Thymus (tissue), 14 donors: ENCODE measurements at places on chromosomes 2 and 18. TPM values are rescaled to one million over a fixed set of nuclear protein-coding genes. Genes with fewer than 3 reads are reported as not detected.

DNA sequence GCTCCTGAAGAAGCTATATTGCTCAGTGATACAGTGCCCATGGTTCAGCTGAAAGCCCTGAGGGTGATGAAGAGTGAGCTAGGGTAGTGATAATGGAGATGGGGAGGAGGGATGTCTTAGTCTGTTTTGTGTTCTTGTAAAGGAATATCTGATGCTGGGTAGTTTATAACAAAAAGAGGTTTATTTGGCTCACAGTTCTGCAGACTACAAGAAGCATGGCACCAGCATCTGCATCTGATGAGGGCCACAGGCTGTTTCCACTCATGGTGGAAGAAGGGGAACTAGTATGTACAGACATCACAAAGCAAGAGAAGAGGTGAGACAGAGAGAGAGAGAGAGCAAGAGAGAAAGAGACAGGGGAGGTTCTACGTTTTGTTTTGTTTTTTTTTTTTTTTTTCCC is 417.3 kb upstream of the TRIB2 start:
- DNase-seq, result no peak

DNA sequence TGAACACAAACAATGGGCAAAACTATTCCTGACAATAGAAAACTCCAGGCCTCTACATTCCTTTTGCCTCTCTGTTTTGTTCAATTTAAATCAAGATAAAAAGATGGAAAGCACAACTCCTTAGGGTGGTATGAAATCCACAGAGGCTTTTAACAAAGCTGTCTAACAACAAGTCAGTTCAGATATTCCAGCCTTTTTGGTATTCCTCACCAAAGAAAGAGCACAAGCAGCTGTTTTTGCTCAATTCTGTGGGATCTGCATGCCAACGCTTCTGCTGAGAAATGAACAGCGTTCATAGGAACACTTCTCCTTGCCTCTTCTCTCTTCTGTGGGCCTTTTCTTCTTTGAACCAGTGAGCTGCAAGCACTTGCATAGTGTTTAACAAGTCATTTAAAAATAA is 411.6 kb upstream of the TCF4 start:
- DNase-seq, result no peak

GRCh38 chr2:217107480-217107879 is 247.6 kb upstream of the TNP1 start:
- DNase-seq, result no peak

DNA sequence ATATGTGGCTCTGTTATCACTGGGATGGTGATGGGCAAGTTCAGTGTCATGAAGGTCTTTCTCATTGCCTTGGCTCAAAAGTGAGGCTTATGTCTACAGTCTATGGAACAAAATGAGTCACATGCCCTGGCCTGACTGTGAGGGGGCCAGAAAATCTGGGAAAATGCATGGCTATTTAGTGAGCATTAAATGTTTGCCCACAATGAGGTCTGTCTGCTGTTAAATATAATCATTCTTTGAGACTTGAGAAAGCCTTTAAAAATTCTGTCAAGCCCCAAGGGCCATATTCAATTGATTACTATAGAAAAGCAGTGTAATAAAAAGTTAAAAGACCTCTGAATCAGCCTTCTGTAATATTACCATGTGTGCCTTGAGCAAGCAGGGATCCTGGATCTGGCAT is 5.5 kb upstream of the RNF144A start:
- DNase-seq, result no peak

- DNase-seq, result no peak
Observed at GRCh38 chr2:188813857-188814256, 160.3 kb upstream of the COL3A1 start.

DNA sequence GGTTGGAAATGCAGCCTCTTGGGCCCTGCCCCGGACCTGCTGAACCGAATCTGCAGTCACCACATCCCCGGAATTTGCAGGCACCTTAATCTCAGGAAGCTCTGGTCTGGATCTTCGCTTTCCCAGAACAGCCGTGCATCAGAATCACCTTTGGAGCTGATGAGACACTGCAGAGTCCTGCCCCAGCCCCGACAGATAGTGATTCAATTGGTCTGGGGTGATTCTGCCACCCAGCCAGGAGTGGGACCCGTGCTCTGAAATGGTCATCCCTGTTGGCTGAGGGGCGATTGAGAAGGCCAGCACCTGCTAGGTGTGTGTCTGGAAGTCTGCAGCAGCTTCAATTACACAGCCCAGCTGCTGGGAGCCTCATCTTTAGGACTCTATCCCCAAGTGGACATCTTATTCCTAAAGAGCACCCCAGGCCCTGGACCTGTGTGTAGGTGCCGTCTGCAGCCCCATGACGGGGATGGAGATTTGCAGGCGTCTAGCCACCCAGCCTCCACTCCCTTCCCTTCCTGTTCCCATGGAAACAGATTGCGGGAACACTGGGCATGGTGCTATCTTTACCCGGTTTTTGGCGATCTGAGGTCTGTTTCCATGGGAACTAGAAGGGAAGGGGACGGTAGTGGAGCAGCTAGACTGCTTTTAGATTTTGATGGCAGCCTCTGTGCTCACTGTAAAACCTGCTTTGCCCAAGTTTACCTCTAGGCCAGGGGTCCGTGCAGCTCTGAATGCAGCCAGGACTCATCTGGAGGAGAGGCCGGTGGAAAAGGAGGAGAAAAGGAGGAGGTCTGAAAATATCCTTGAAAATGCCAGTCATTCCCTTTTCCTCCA is 156.1 kb downstream of the LDLRAD4 start:
- DNase-seq, result no peak

- no peak for DNase-seq
Observed at GRCh38 chr2:29246383-29247300, 131.4 kb downstream of the CLIP4 start.

- DNase-seq, result no peak
Observed at GRCh38 chr18:44981121-44981520, 300.4 kb downstream of the SETBP1 start.

- no peak for DNase-seq
Observed at GRCh38 chr2:25920786-25921415, 42.6 kb upstream of the ASXL2 start.

GRCh38 chr2:23588508-23589201 is 203.7 kb downstream of the KLHL29 start:
- DNase-seq, result no peak

DNA sequence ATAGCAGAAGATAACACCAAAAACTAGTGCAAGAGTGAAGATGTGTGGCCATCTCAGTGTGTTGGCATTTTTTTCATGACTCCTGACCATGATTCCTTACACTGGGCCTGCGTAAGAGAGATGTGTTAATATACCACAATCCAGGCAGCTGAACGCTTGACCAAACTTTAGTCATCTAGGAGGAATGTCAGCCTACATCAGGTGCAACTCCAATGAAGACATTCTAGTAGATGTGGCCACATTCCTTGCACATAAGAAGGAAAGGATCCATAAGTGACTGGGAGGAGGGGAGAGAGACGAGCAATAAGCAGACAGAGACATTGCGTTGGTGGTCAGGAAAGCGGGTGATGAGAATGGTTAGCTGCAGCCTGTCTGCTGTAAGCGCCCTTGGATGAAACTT is 42.6 kb downstream of the CYRIA start:
- no peak for DNase-seq

DNA sequence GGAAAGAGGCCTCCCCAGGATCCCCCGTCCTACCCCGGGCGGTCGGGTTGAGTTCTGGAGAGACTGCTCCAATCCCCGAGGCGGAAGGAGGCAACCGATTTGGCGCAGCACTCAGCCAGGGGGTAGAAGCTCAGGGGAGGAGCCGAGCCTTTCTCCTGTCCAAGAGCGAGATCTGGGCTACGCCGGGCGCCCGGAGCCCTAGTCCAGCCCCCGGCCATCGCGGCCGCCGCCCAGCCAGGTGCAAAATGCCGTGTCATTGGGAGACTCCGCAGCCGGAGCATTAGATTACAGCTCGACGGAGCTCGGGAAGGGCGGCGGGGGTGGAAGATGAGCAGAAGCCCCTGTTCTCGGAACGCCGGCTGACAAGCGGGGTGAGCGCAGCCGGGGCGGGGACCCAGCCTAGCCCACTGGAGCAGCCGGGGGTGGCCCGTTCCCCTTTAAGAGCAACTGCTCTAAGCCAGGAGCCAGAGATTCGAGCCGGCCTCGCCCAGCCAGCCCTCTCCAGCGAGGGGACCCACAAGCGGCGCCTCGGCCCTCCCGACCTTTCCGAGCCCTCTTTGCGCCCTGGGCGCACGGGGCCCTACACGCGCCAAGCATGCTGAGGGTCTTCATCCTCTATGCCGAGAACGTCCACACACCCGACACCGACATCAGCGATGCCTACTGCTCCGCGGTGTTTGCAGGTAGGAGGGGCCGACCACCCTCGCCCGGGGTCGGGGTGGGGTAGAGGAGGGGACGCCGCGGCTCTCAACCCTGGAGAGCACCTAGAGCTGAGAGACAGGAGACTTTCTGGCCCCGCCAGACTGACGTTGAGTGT is at the start of gene DYSF:
TSS of gene DYSF (plus strand) at position 158 of the 817 bp plus-strand sequence.
- no peak for DNase-seq

GRCh38 chr2:101995804-101996203 is 4.0 kb downstream of the IL1R2 start:
- no peak for DNase-seq

DNA sequence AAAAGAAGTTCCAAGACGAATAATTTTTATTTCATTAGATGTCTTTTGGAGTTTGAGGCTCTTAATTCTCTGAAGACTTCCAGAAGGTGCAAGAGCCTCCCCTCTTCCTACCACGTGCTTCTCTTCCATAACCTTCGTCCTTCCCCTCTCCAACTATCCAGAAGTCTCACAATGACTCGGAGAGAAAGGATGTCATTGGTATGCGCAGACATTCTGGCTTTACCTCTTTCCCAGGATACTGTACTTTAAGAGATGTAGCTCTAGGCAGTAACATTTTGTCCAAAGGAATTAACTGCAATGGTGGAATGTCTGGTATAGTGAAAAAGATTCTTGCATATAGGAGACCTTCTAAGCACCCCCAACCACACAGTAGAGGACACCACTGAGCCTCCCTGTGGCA is 249.0 kb upstream of the OSR1 start:
- no peak for DNase-seq

GRCh38 chr18:23380817-23381216 is 72.3 kb upstream of the RIOK3 start:
- DNase-seq, result no peak

GRCh38 chr18:58793361-58793760 is 71.3 kb upstream of the ZNF532 start:
- DNase-seq, result no peak

DNA sequence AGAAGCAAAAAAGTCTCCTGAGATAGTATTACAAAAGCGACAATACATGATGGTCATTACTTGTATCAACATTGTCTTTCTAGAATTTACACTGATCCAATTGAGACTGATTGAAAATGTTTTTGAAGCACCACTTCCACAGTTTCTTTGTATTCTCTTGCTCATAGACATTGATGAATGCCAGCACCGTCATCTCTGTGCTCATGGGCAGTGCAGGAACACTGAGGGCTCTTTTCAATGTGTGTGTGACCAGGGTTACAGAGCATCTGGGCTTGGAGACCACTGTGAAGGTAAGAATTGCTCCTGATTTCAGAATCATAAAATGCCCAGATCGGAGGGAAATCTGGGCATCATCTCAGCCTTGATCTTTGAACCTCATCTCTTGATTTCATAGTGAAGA is 175.1 kb upstream of the RASGRP3 start:
- no peak for DNase-seq

DNA sequence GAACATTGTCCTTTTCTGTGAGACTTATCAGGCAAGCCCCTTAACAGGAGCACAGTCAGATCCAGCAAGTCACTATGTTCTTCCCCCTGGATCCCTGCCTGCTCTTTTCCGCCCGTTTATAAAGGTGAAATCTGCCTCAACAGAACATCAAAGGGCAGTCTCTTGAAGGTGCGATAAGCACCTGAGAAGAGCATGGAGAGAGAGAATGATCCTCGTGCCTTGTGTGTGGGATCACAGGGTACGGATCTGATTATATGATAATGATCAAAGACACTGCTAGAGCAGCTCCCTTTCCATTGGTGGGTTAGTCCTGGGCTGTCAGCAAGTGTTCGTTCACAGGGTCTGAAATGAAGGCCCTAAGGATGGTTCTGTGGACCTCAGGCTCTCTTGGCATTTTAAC is 106.4 kb downstream of the ZAP70 start:
- DNase-seq, result no peak

DNA sequence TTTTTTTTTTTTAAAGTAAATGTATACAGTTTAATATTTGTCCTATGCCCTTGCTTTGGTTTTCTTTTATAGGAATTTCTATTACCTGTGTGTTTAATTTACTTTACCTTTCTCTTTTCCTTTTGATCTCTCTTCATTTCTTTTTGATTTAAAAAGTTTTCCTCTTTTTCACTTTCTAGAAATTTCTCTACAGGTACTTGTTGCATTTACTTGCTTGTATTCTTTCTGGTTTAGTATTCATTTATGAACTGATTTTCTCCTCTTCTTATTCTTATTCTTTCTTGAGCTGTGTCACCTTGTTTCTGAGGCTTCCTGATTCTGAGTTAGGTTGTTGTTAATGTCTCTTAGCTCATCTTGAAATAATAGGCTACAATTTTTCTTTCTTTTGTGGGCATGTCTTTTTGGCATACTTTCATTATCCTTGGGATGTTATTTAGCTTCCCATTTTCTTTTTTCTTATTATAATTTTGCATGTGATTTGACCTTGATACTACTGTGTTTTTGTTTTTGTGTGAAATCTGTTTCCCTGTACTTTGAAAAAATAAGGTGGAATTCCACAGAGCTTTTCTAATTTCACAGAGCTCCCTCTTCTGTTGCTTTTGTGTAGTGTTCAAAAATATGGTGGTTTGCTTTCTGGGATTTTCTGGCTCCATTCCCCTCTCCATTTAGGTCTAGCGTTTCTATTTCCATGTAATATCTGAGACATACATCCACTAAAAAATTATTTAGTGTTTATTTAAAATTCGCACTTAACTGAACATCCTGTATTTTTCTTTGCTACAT is 25.5 kb upstream of the ALMS1 start:
- DNase-seq, result no peak

DNA sequence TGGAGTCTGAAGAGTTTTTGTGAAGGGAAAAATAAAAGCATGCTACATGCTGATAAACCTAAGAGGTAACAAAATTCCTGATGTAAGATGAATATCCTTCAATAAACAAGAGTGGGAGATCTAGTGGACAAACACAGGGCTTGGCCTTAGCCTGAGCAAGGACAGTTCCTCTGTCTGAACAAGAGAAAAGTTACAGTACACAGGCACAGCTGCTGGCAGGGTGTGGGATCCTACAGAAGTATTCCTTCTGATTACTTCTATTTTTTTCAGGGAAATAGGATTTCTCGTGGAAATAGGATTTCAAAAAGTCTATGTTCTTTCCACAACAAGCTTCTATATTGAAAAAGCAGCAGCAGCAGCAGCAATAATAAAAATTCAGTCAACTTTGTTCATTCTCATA is 54.1 kb downstream of the NBAS start:
- DNase-seq, result no peak

GRCh38 chr2:28842042-28842441 is 28.1 kb downstream of the TRMT61B start:
- DNase-seq, result no peak

TRIM54 gene
- total RNA-seq, result 0.14 TPM

POTEJ gene
- 0.09 TPM for total RNA-seq

C1QL2 gene
- total RNA-seq, result 0.05 TPM

EFHD1 gene
- 0.33 TPM for total RNA-seq

CDKL4 gene
- total RNA-seq, result 0.99 TPM

SERPINB2 gene
- total RNA-seq, result 2.5 TPM

NDUFV2 gene
- 168 TPM for total RNA-seq

CABLES1 gene
- total RNA-seq, result 5.1 TPM

CPLX4 gene
- total RNA-seq, result 0.05 TPM

IL36G gene
- 0.24 TPM for total RNA-seq

LONRF2 gene
- 0.24 TPM for total RNA-seq
